ENCODE measurements at places on chromosomes 7 and 10.
A peak's percentile ranks its signal among the peaks of the same experiment; 100 is the strongest.

- peak; percentile 25 for DNase-seq
These were observed 422.2 kb downstream of the PHTF2 start for GRCh38 chr7:78220754-78221153.

GRCh38 chr7:79287981-79288380, 165.5 kb downstream of the MAGI2 start:
- no peak for DNase-seq

DNA sequence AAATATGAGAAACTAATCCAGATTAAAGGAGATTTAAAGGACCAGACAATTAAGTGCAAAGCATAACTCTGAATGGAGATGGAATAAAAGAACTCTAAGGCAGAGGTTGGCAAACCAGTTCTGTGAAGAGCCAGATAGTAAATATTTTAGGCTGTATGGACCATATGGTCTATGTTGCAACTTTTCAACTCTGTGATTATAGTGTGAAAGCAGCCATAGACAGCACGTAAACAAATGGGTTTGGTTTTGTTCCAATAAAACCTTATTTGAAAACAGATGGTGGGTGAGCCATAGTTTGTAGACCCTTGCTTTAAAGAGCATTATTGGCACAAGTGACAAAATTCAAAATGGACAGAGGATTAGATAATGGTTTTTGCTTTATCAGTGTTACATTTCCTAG, 884.1 kb downstream of the CCSER2 start:
- no peak for DNase-seq

DNA sequence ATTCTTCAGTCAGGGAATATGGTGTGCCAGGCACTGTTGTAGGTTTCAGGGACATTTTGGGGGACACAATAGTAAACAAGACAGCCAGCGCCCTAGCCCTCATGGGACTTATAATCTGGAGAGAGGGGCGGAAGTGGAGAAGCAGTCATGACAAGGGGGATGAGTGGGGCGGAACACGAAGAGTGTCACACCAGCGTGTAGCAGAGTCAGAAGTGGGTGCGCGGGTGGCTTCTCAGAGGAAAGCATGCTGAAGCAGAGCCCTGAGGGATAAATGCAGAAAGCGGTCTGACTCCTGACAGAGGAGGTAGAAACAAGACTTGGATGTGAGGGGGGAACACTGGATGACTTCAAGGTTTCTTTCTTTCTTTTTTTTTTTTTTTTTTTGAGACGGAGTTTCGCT, 160.3 kb upstream of the LYZL2 start:
- DNase-seq: no peak

GRCh38 chr10:48446785-48447184, 140.3 kb downstream of the MAPK8 start:
- DNase-seq: no peak

GRCh38 chr7:129832701-129833227, 120.0 kb downstream of the UBE2H start:
- no peak for DNase-seq
